ENCODE measurements at places on chromosomes 16 and 17.

DNA sequence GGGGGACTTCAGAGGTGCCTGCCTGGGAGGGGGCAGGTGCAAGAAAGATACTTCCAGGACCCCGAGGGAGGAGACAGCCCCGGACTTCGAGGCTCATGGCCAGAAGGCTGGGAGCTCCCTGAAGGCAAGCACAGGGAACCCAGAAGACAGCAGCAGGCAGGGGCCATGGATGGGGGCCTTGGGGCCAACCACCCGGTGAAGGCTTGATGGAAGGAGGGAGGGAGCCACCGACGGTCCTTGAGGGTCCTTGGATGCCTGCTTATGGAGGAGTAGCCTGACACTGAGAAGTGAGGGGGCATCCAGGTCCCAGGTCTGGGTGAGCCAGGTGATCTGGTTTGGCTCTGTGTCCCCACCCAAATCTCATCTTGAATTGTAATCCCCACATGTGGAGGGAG, 89.7 kb downstream of the SEC14L1 start:
- DNase-seq = no peak

GRCh38 chr16:24689128-24689527, 40.3 kb upstream of the TNRC6A start:
- no peak for DNase-seq

DNA sequence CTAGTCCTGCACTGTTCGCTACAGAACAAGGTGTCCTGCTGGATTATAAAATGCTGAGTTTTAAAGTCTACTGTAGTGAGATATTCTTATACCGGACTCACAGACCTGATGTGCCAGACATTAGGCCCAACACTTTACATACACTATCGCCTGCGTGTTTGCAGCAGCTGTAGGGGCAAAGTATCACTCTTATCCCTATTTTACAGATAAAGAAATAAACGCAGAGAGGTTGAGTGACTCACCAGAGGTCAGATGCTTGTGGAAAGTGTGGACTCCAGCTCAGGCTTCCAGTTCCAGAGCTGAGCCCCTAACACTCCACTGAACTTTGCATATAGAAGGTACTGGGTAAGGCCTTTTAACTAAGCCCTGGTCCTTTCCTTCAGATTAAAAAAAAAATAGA, 47.4 kb downstream of the PLXDC1 start:
- DNase-seq = no peak

DNA sequence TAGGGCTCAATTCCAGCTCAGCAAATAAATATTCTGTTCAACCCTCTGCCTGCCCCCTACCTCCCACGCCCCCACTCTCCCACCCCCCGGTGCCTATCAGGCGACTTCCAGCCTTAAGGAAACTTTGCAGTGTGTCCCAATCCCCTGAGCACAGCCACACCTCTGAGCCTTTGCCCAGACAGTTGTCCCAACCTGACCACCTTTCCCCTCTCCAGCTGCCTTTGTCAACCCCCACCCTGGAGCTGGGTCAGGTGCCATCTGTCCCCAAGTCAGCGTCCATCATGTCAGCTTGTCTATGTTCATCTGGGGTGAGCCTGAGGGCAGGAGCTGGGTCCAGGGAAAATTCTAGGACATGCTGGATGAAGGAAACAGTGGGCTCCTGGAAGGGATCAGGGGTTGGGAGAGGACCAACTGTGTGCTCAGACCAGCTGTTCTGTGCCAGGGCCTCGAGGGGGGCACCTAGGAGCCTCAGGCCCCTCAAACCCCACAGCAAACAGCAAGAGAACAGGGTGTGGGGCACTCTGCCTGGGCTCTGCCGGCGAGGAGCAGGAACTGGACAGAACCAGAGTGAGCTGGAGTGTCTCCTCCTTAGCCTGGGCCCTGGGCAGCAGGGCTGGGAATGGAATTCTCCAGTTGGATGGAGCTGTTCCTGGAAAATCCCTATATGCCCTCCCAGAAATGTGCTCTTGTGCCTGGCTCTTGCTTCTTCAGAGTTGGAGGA, 17.8 kb downstream of the CDH16 start:
- DNase-seq = no peak

DNA sequence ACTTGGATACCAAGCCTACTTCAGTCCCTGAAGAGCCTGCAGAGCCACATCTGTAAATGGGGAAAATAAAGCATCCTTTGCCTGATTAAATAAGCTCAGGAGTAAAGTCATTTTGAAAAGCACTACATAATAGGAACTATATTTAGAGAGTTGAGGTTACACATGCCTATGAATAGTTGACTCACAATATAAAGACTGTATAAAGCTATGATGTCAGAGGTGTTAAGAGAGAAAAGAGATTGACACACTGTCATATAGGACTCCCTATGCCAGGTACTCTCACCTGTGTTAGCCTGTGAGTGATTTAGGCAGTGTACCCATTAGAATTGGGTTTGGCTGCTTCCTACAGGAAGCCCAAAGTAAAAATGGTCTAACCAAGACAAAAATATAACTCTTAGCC, 87.7 kb upstream of the CRHR1 start:
- DNase-seq = no peak
